ENCODE measurements at places on chromosomes 6 and 20.

DNA sequence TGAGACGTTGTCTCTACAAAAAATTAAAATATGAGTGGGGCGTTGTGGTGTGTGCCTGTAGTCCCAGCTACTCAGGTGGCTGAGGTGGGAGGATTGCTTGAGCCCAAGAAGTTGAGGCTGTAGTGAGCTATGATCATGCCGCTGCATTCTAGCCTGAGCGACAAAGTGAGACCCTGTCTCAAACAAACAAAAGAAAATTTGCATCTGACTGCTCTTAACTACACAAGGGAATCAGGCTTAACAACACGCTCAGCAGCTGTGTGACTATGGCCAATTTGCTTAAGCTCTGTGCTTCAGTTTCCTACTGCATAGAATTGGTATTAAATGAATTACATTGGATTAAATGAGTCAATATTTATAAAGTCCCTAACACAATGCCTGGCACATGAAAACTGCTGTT lies 24.3 kb upstream of the MRPS10 start:
- DNase-seq, result no peak

DNA sequence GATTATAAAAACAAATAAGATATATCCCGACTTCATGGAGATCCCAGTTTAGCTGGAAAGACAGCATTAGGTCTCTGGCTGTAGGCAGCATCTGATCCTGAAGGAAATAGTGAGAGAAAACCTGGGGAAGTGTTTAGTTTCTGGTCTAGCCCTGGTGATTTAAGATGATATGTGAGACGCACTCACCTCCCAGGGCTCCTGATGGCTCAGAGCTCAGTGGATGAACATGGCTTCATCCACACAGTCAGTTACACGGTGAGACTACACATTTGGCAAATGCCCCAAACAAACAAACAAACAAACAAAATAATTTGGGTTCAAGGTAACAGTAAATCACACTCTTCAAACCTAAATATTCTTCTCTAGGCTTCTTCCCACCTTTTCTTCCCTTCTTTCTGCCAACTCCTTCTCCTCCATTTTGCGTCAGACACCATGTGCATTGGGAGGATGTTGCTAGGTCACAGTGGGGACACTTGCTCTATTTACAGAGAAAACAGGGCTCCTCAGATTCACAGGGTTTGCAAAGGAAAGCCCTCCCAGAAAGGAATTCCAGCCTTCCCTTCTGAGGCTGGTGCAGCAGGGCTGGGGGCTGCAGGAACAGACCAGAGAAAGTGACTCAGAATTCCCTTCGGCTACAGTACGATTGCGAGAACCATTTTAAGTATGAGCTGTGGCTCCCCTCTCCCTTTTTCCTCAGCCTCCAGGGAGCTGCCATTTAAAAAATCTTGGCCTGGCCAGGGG lies 59.6 kb upstream of the SALL4 start:
- no peak for DNase-seq

DNA sequence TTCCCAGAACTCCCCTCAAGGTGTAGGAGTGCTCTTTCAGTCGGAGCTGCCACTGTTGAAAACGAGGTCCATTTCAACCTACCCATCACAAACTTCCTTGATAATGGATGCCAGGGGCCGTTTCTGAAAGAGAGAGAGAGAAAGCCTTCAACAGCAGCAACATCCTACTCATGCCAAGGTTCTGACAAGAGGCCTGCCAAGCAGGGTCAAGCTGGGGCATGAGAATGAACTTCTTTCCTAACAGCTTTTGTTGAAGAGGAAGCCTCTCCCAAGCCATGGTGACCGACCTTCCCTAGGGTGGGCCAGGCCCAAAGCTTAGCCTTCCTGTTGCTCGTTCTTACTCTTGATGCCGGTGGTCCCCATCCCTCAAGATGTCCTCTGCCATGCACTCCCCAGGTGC lies 12.4 kb downstream of the ELMO2 start:
- DNase-seq, result no peak

- no peak for DNase-seq
These were observed 8.4 kb downstream of the GABBR1 start for GRCh38 chr6:29624520-29624961.

DNA sequence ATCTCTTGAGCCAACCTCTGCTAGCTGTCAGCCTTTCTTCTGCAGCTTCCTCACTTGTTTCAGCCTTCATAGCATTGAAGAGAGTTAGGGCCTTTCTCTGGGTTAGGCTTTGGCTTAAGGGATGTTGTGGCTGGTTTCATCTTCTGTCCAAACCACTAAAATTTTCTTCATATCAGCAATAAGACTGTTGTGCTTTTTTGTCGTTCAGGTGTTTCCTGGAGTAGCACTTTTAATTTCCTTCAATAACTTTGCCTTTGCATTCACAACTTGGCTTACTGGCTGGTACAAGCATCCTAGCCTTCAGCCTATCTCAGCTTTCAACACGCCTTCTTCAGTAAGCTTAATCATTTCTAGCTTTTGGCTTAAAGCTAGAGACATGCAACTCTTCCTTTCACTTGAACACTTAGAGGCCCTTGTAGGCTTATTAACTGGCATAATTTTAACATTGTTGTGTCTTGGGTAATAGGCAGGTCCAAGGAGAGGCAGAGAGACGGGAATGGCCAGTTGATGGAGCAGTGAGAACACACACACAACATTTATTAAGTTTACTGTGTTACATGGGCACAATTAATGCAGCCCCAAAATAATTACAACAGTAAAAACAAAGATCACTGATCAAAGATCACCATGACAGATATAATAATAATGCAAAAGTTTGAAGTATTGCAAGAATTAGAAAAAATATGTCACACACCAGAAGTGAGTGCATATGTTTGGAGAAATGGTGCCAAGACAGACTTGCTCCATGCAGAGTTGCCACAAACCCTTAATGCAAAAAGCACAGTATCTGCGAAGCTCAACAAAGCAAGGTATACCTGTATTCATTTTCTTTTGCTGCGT lies 98.6 kb downstream of the HIVEP1 start:
- no peak for DNase-seq

DNA sequence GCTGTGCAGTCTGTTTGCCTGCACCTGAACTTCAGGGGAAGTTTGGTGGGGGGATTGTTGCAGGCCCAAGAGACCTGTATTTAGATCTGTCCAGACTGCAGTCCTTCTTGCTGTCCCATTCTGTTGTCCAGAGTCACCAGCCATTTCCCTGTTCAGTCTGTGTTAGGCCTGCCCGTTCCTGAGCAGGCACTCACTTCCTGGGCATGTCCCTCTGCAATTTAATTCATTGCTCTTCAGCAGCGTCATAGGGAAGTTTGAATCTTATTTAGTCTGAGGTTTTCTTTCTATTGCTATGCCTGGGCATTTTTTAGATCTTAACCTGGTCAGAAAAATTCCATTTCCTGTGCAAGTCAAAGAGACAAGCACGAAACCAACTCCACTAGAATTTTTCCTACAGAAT lies 190.2 kb downstream of the DTNBP1 start:
- no peak for DNase-seq

- no peak for DNase-seq
These were observed 171.8 kb upstream of the LAMA2 start for GRCh38 chr6:128711149-128711548.

DNA sequence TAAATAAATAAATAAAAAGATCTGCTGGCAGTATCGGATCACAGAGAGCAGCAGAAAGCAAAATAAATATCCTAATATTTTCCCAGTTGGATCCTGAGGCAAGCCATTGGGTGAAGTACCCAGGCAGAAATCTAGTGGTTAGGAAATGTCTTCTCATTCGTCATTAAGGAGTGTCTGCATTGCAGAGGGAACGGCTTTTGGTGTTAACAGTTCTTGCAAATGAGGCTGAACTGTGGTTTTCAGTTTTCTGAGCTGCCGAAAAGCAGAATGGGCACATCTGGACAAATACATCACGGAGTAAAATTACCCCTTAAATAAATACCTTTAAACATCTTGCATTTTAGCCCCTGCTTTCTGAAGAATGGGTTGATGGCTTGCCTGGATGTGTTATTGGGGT lies 82.3 kb upstream of the MPC1 start:
- DNase-seq, result no peak

DNA sequence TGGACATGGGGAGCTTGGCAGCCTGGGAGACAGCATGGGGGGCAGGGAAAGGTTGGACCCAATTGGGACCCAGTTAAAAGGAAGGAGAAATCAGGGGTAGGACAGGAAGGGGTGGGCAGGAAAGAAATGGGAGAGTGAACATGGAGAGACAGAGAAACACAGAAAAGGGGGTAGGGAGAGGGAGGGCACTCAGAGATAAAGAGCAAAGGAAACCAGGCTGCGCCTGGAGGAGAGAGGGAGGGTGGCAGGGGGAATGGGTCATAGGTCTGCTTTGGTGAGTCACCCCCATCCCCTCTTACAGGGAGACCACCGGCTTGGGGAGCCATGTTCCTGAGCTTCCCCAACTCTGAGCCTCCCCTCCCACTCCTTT lies 46.7 kb downstream of the RAB44 start:
- DNase-seq, result no peak

DNA sequence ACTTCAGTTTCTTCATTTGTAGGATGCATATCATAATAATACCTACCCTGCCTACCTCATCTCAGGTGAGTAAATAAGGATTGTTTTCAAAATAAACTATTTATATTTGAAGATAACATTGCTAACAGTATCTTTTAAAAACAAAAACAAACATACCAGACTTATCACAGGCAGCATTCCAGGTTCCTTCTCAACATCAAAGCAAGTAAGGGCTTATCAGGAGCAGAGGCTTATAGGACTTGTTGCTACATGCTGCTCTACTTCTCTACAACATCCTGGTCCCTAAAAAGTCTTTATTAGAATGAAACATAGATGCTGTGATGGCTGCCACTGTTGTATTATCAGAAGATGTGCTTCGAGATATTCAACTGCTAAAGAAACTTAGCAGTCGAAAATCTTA lies 149.2 kb upstream of the PRDM1 start:
- DNase-seq, result no peak

GRCh38 chr6:163395122-163395830 lies 19.2 kb upstream of the QKI start:
- DNase-seq, result no peak

DNA sequence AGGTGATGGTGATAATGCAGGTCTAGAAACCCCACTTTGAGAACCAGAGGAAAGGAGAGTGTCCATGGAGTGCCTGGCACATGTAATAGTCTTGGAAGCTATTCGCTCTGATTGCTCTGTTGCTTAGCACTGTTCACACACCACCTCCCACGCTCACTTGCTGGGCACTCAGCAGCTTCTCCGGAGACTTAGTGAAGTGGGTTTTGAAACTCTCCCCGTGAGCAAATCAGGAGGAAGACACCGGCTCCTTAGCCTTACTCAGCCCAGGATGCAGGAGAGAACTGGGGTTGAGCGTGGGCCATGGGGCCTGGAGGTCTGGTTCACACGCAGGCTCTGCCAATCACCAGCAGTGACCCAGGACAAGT lies 22.2 kb downstream of the BMP7 start:
- DNase-seq, result no peak

DNA sequence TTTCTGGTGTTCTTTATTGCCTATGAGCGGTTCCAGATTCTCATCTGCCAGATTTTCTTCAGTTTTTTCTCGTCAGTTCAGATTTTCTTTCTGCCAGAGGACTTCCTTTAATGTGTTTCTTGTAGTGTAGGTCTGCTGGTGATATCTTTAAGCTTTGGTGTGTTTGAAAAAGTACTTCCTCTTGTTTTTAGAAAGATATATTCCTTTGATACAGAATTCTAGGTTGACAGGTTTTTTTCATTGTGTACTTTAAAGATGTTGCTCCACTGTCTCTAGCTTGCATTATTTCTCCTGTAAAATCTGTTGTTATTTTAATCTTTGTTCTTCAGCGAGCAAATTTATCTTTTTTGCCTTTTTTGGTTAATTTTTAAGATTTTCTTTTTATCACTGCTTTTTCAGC lies 36.9 kb downstream of the ASXL1 start:
- no peak for DNase-seq

DNA sequence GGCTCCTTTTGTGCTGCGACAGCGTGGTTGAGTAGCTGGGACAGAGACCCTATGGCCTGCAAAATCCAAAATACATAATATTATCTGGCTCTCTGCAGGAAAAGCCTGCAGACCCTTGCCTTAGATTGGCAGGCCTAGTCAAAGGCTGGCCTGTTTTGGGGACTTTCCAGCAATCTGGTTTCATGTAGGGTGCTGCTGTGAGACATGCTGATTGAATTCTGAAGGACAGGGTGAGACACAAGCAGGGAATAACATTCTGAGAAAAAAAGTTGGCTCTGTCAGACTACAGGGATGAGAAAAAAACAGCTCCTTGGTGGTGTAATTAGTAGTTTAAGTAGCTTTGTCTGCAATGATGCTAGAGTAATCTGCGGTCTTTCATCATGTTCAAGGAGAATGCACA lies 402.7 kb upstream of the AGPAT4 start:
- no peak for DNase-seq
